ENCODE measurements at places on chromosomes 3 and 15. TPM values are rescaled to one million over a fixed set of nuclear protein-coding genes. Genes with fewer than 3 reads are reported as not detected.

Gene CCR5
- total RNA-seq = not detected

Gene C3orf18
- total RNA-seq = 8.4 TPM

Gene CACNA2D2
- not detected for total RNA-seq

Gene DGKG
- total RNA-seq = under 0.01 TPM

Gene TTLL13
- total RNA-seq = not detected
